Left colon (tissue), 2 donors: ENCODE measurements at places on chromosomes 2 and 18. TPM values are rescaled to one million over a fixed set of nuclear protein-coding genes. Genes with fewer than 3 reads are reported as not detected.

Gene ARHGAP28
- total RNA-seq: 2.1 TPM

Gene CLEC4F
- not detected for total RNA-seq

DNA sequence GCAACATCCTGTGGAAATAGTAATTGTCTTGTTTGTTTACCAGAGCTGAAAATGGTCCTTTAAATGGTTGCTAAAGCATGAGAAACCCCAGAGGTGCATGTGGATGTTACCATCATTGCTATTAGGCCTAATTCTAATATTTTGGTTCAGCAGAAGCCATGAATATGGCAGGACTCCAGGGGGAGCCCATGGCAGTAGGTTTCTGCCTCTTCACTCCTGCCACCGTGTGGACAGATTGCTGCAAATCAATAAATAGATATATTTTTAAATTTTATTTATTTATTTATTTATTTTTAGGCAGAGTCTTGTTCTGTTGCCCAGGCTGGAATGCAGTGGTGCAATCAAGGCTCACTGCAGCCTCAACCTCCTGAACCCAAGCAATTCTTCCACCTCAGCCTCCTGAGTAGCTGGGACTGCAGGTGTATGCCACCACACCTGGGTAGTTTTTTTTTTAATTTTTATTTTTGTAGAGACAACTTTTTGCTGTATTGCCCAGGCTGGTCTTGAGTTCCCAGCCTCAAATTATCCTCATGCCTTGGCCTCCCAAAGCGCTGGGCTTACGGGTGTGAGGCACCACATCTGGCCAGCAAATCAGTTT lies 54.9 kb upstream of the CAPN13 start:
- DNase-seq: peak; percentile 45

GRCh38 chr18:79071037-79071436 lies 1.8 kb downstream of the ATP9B start:
- no peak for DNase-seq
